Left kidney (tissue), 8 donors: ENCODE measurements at places on chromosomes 3 and 15. TPM values are rescaled to one million over a fixed set of nuclear protein-coding genes. Genes with fewer than 3 reads are reported as not detected.

Gene EPHA6
- polyA plus RNA-seq = 1.2 TPM

Gene SH2D7
- 0.98 TPM for polyA plus RNA-seq

Gene QARS1
- polyA plus RNA-seq = 315 TPM

Gene RPL4
- 3,332 TPM for polyA plus RNA-seq

Gene MYL3
- polyA plus RNA-seq = 20.1 TPM

Gene RAP2B
- 7.1 TPM for polyA plus RNA-seq

Gene CCDC13
- polyA plus RNA-seq = 3.8 TPM

Gene GRIP2
- 1.7 TPM for polyA plus RNA-seq

Gene APOD
- 13.3 TPM for polyA plus RNA-seq

Gene HESX1
- polyA plus RNA-seq = 4.5 TPM

Gene DPPA2
- 1.0 TPM for polyA plus RNA-seq

Gene HYAL3
- 4.1 TPM for polyA plus RNA-seq

Gene ARNT2
- 60.8 TPM for polyA plus RNA-seq

Gene LSAMP
- polyA plus RNA-seq = 14.2 TPM

Gene DAPK2
- polyA plus RNA-seq = 8.1 TPM

Gene TPRG1
- polyA plus RNA-seq = 0.68 TPM

Gene CIP2A
- polyA plus RNA-seq = 28.5 TPM

Gene NEK10
- 2.3 TPM for polyA plus RNA-seq

Gene TM4SF18
- 29.8 TPM for polyA plus RNA-seq

Gene PCCB
- polyA plus RNA-seq = 73.9 TPM

Gene LRRC31
- 0.38 TPM for polyA plus RNA-seq

Gene SLC28A2
- polyA plus RNA-seq = 1.0 TPM

Gene STX19
- 0.32 TPM for polyA plus RNA-seq

Gene ZPLD1
- polyA plus RNA-seq = 0.60 TPM

Gene CELSR3
- 1.1 TPM for polyA plus RNA-seq

Gene MAP1A
- 9.3 TPM for polyA plus RNA-seq

Gene LRRN1
- polyA plus RNA-seq = 23.4 TPM

Gene FRMD4B
- 48.7 TPM for polyA plus RNA-seq

Gene SCAANT1
- polyA plus RNA-seq = 1.0 TPM

Gene ACP3
- 86.3 TPM for polyA plus RNA-seq

Gene SNTN
- polyA plus RNA-seq = not detected

Gene C3orf80
- 0.45 TPM for polyA plus RNA-seq

Gene TMEM40
- polyA plus RNA-seq = 2.2 TPM

Gene MME
- polyA plus RNA-seq = 467 TPM

Gene PPP2R3A
- 25.0 TPM for polyA plus RNA-seq

Gene MELTF
- polyA plus RNA-seq = 2.6 TPM

Gene AGBL1
- 0.18 TPM for polyA plus RNA-seq

Gene TNFAIP8L3
- polyA plus RNA-seq = 2.2 TPM

Gene ADIPOQ
- polyA plus RNA-seq = 0.07 TPM

Gene CCDC50
- polyA plus RNA-seq = 79.5 TPM

Gene ZNF620
- 13.0 TPM for polyA plus RNA-seq

Gene LMAN1L
- not detected for polyA plus RNA-seq

Gene TTC14
- 143 TPM for polyA plus RNA-seq
